ENCODE measurements at places on chromosomes 3 and 15.

GRCh38 chr15:86603466-86603865, 523.8 kb downstream of the AGBL1 start:
- H3K27me3 ChIP-seq = no peaks in the 10 kb centered on the region
- DNase-seq = no peak
- no peaks in the 10 kb centered on the region for H3K4me1 ChIP-seq
- H3K4me3 ChIP-seq = no peak overlapping the region

GRCh38 chr15:48352474-48353072, 21.3 kb downstream of the DUT start:
- peaks cover 3% of the 10 kb centered on the region for H3K4me1 ChIP-seq
- no peak overlapping the region for H3K27ac ChIP-seq
- DNase-seq = peak; percentile 33
- no peak overlapping the region for H3K4me3 ChIP-seq
- no peaks in the 10 kb centered on the region for H3K36me3 ChIP-seq

DNA sequence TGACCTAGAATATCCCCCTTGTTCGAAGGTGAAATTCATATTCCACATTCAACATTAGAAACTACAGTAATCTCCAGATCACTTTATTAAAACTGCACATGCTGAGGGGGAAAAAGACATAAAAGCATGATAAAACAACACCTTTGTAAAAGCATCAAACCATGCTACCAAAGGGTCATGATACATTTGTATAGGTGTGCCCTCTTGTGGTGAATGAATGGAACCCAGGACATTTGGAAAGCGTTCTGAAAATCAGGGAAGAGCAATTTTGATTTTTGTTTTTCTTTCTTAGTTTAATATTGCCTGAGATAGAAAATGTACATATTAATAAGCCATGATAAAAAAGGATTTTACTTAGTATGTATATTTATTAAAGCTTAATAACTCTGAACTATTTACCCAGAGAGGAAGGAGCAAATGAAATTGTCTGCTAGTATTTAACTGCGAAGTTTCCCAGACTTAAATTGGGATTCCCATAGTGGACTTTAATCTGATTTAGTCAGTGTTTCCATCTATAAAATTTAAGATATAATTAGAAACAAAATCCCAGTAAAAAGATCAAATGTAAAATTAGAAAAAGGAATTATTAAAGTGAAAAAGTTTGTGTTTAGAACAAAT, 105.8 kb upstream of the ARL6 start:
- no peaks in the 10 kb centered on the region for H3K4me1 ChIP-seq
- H3K27me3 ChIP-seq = no peaks in the 10 kb centered on the region
- H3K27ac ChIP-seq = no peak overlapping the region
- DNase-seq = no peak
- H3K4me3 ChIP-seq = no peak overlapping the region
- H3K36me3 ChIP-seq = no peaks in the 10 kb centered on the region

DNA sequence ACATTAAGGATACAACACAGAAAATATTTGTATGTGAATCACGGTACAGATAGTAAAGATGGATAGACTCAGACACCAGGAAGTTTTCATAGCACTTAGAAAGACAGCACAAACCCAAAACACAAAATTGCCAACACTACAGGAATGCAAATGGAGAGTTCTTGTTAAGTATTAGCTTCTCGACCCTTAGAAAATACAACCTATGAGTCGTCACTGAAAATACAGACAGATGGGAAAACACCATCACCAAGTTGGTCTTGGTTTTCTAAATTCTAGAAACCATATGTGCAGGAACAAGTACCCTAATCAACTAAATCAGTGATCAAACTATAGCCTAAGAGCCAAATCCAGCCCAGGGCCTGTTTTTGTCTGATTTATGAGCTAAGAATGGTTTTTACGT, 50.7 kb downstream of the PEAK1 start:
- no peak overlapping the region for H3K27ac ChIP-seq
- no peak for DNase-seq
- H3K36me3 ChIP-seq = no peaks in the 10 kb centered on the region
- no peaks in the 10 kb centered on the region for H3K4me1 ChIP-seq
- no peaks in the 10 kb centered on the region for H3K27me3 ChIP-seq
- H3K4me3 ChIP-seq = no peak overlapping the region

DNA sequence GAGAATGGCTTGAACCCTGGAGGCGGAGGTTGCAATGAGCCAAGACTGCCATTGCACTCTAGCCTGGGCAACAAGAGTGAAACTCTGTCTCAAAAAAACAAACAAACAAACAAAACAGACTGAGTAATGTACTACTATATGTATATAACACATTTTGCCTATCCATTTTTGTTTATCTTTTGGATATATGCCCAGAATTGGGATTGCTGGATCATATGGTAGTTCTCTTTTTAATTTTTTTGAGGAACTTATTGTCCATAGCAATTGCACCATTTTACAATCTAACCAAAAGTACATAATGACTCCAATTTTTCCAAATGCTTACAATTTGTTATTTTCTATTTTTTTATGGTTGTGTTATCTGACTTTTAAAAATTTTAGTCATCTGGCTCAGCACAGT, 47.3 kb downstream of the GMPS start:
- H3K4me1 ChIP-seq = no peaks in the 10 kb centered on the region
- no peaks in the 10 kb centered on the region for H3K27me3 ChIP-seq
- H3K36me3 ChIP-seq = peaks cover 98% of the 10 kb centered on the region
- no peak for DNase-seq
- H3K27ac ChIP-seq = no peak overlapping the region
- no peak overlapping the region for H3K4me3 ChIP-seq

GRCh38 chr15:40688932-40689799, 5.8 kb upstream of the RAD51 start:
- H3K36me3 ChIP-seq = peaks cover 10% of the 10 kb centered on the region
- peaks cover 8% of the 10 kb centered on the region for H3K4me1 ChIP-seq
- DNase-seq = no peak
- H3K27me3 ChIP-seq = no peaks in the 10 kb centered on the region

DNA sequence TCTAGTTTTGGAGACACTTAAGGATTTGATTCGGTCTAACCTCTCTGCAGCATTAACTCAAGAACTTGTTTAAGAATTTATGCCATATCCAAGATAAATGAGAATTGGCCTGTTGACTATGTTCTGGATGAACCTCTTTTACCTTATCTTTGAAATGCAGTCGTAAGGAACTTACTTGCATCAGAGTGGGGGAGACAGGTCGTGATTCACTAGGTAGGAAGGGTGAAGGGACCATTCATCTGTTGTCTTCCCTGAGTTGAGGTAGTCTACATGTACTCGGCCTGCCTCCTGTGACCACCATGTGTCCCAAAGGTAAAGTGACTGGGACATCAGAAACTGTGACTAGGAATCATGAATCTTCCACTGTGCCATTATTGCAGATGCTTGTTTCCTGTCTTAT, 248.0 kb upstream of the P2RY1 start:
- DNase-seq = no peak
- H3K4me3 ChIP-seq = no peak overlapping the region
- H3K27me3 ChIP-seq = no peaks in the 10 kb centered on the region

DNA sequence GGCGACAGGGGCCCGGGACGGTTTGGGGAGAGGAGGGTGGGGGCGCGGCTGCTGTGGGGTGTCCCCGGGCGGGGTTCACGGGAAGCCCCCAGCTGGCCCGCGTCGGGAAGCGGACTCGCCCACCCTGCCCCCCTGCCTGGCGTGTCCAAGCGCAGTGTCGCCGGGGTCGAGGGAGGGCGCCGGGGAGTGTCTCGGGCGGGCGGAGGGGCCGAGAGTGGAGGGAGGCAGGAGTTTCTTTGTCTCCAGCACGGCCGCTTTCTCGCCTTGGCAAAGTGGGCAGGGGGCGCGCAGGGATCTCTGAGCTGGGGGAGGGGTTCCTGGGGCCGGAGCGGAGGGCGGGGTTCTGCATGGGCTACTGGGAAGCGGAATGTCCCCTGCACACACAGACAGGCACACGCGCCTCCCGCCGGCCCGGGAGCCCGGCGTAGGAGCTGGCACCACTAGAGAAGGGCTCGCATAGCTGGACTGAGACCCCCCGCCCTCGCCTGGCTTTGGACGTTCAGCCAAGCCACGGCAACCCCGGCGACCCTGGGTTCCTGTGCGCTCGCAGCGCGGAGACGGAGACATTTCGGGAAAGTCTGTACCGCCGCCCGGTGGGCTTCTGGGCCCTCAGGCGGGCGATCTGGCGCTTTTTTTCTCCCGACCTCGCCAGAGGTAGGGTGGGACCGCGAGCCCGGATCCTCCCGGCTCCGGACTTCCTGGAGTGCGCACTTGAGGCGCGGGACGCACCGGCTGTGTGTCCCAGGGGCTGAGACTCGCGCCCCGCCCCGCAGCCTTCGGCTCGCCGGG, 822 bp downstream of the ST8SIA2 start:
- no peaks in the 10 kb centered on the region for H3K4me1 ChIP-seq
- no peaks in the 10 kb centered on the region for H3K36me3 ChIP-seq
- H3K27ac ChIP-seq = no peak overlapping the region
- peaks cover 74% of the 10 kb centered on the region for H3K27me3 ChIP-seq

GRCh38 chr3:149152420-149152819, 23.0 kb downstream of the HPS3 start:
- H3K27ac ChIP-seq = no peak overlapping the region
- peaks cover 49% of the 10 kb centered on the region for H3K36me3 ChIP-seq
- H3K27me3 ChIP-seq = no peaks in the 10 kb centered on the region
- peaks cover 17% of the 10 kb centered on the region for H3K4me1 ChIP-seq
- peak; percentile 27 for DNase-seq
- no peak overlapping the region for H3K4me3 ChIP-seq

DNA sequence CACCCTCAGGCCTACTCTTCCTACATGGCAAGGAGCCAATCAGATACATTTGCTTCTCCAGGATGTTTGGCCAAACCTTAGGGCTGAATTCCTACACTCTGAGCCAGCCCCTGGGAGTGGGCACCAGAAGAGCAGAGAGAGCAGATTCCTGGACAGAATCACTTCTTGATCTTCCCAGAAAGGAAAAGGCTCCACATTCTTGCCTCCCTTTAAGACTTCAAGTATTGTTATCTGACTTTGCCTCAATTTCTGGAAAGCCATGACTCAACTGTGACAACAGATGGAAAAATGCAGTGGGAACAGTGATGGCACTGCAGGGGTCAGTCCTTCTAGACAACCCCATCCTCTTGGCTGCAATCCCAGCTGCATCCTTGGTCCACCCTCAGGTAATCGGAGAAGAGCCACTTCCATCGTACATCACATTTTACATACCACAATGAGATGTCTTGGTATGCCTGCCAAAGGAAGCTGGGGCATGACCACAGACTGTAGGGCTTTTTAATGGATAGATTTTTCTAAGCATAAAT, 21.0 kb downstream of the SLCO2A1 start:
- H3K4me3 ChIP-seq = no peak overlapping the region
- H3K36me3 ChIP-seq = no peaks in the 10 kb centered on the region
- H3K27me3 ChIP-seq = no peaks in the 10 kb centered on the region
- no peaks in the 10 kb centered on the region for H3K4me1 ChIP-seq
- no peak for DNase-seq
- H3K27ac ChIP-seq = no peak overlapping the region

- no peak overlapping the region for H3K4me3 ChIP-seq
- H3K27me3 ChIP-seq = peaks cover 38% of the 10 kb centered on the region
- no peaks in the 10 kb centered on the region for H3K4me1 ChIP-seq
- no peaks in the 10 kb centered on the region for H3K36me3 ChIP-seq
These were observed 76.6 kb downstream of the WWTR1 start for GRCh38 chr3:149581248-149581647.

- peaks cover 25% of the 10 kb centered on the region for H3K4me1 ChIP-seq
- no peaks in the 10 kb centered on the region for H3K27me3 ChIP-seq
- DNase-seq = no peak
These were observed 27.7 kb downstream of the NRROS start for GRCh38 chr3:196667056-196667825.

DNA sequence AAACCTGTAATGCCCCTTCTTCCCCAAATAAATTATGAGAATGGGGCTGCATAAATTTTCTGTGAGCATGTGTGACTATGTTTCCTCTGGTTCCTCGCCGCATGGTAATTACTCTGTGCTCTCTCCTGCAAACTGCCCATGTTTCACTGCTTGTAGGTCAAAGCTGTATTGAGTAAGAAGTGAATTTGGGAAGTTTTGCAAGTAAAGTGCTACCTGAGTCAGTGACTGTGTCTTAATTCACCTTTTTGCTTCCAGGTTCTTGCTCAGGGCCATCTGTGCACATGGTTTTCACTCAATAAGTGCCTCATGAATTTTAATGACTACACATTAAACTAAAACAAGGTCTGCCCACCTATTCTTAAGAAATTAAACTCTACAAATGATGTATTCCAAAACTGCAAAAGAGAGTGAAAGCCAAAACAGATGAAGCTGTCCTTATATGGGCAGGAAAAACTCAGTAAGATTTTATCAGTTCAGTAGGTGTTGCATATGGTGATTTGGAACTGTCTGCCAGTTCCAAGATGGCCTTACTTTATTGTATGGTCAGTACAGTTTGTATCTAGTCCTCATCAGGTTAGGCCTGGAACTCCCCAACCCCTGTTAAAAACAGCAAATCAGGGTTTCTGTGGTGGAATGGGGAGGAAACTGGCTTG, 100.0 kb downstream of the LPP start:
- H3K4me3 ChIP-seq = no peak overlapping the region
- no peaks in the 10 kb centered on the region for H3K4me1 ChIP-seq
- no peaks in the 10 kb centered on the region for H3K27me3 ChIP-seq
- H3K27ac ChIP-seq = no peak overlapping the region
- H3K36me3 ChIP-seq = peaks cover 13% of the 10 kb centered on the region
- DNase-seq = no peak

GRCh38 chr3:53766706-53767105, 79.5 kb downstream of the CHDH start:
- H3K4me1 ChIP-seq = no peaks in the 10 kb centered on the region
- no peaks in the 10 kb centered on the region for H3K36me3 ChIP-seq
- no peaks in the 10 kb centered on the region for H3K27me3 ChIP-seq

- no peak overlapping the region for H3K27ac ChIP-seq
- no peak for DNase-seq
- H3K27me3 ChIP-seq = no peaks in the 10 kb centered on the region
- H3K4me3 ChIP-seq = no peak overlapping the region
- H3K4me1 ChIP-seq = no peaks in the 10 kb centered on the region
- peaks cover 8% of the 10 kb centered on the region for H3K36me3 ChIP-seq
These were observed 214.9 kb downstream of the CBLB start for GRCh38 chr3:105653868-105654267.

DNA sequence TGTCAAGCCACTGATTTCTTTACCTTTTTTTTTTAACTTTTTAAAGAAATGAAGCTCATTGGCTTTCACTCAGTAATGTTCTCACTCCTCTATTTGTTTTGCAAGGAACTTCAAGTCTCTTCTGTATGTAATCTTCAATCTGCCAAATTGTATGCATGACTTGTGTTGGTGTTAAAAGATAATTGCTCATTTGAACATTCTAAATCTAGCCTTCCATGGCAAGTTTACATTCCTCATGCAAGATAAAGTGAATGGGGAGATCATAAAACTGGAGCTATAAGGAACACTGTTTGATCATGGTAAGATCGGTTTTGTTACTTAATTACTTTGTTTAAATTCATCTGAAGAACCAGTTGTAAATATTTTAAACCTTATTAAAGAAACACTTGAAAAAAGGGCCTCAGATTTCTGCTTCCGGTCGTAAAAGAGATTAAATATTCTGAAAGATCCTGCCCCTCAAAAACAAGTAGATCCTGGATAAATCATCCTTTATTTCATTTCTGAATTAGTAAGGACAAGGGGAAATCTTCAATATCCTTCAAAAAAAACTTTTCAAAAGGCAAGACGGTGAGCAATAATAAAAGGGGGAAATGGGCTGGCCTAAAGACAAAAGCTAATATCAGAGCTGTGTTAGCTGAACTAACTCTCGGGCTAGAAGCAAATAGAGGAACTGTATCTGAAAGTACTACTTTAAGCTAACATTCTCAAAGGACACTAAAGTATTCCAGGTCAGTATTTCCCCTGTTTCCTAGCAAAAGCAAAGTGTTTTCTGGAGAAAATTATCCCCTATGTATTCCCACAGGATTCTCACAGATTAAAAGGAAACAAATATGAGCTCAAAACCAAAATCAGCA, 107.0 kb upstream of the ATP11B start:
- no peak overlapping the region for H3K27ac ChIP-seq
- H3K4me3 ChIP-seq = no peak overlapping the region
- peaks cover 48% of the 10 kb centered on the region for H3K27me3 ChIP-seq
- peaks cover 16% of the 10 kb centered on the region for H3K4me1 ChIP-seq

All from CD14-positive monocyte (primary cell).